ENCODE measurements at places on chromosomes 7 and 10.

DNA sequence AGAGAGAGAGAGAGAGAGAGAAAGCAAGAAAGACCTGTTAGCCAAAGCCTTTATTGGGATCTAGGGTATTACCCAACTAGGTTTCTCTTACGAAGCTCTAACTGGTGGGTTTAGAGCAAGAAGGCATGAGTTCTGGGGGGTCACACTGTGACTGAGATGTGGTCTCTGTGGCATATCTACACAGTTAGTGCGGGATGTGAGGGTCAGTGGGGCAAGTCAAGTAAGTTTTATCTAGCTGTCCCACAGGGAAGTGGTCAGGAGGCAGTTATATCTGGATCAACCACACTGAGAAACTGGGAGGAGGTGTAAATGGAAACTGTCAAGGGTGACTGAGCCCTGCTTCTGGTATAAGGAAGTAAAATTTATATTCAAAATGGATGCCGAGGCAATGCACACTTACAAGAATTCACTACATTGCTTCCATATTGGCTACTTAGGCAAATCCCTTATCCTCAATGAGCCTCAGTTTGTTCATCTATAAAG lies 331.6 kb upstream of the HPS1 start:
- DNase-seq: no peak

DNA sequence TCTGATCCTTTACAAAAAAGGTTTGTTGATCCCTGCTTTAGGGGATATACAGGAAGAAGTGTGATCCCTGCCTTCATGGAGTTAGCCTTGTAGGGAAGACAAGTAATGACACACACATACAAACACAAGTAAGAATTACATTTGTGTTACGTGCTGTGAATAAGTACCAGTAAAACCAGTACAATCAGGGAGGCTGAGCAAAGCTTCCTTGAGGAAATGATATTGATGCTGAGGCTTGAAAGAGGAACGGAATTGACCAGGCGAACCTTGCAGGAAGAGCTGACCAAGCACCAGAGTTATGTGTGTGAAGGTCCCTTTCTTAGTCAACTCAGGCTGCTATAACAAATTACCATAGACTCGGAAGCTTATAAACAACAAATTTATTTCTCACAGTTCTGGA lies 83.6 kb upstream of the CACUL1 start:
- no peak for DNase-seq

DNA sequence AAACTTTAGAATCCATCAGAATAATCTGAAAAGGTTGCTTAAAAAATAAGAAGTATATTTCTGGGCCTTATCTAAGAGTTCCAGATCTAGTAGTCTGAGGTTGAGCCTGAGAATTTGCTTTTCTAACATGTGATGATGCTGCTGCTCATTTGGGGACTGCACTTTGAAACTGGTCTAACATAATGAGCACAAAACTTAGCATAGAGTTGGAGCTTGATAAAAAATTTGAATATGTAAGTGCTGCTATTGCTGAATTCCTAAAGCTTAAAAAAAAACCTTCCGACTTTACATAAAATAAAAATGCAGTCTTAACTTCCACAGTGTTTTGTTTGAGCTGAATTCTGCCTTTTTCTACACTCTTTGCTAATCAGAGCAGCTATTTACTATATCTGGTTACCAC lies 48.8 kb downstream of the GLCCI1 start:
- DNase-seq: no peak

GRCh38 chr7:35613150-35613549 lies 81.8 kb downstream of the HERPUD2 start:
- DNase-seq: no peak

- no peak for DNase-seq
Observed at GRCh38 chr7:158765020-158765419, 60.4 kb upstream of the NCAPG2 start.

GRCh38 chr10:62025901-62026879 lies 124.7 kb downstream of the ARID5B start:
- no peak for DNase-seq

- DNase-seq: no peak
Observed at GRCh38 chr10:71471957-71472365, 75.2 kb downstream of the CDH23 start.

GRCh38 chr10:23432639-23433038 lies 6.2 kb upstream of the OTUD1 start:
- no peak for DNase-seq

GRCh38 chr10:124918191-124918830 lies 23.6 kb upstream of the ZRANB1 start:
- DNase-seq: no peak

Data from anterior cingulate cortex (tissue), 58 donors.